Globus pallidus (tissue), 1 donor: ENCODE measurements at places on chromosomes 2 and 18.
A peak's percentile ranks its signal among the peaks of the same experiment; 100 is the strongest.

DNA sequence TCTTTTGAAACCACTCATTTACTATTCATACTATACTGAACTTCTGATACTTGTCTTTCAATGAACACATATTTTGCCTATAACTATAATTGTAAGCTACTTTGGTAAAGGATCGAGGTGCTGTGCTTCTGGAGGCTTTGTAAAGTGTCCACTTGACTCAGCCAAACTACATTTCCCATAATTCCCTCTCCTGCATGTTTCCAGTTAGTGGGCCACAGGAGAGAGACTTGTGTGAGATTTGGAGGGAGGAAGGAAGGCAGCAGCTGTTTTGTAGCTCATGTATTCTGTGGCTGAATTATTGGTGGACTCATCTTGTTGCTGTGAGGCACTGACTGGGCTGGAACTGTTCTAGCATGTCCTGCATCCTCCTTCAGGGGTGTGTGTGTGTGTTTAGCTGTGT lies 328.8 kb downstream of the ARL6IP6 start:
- no peak for DNase-seq

DNA sequence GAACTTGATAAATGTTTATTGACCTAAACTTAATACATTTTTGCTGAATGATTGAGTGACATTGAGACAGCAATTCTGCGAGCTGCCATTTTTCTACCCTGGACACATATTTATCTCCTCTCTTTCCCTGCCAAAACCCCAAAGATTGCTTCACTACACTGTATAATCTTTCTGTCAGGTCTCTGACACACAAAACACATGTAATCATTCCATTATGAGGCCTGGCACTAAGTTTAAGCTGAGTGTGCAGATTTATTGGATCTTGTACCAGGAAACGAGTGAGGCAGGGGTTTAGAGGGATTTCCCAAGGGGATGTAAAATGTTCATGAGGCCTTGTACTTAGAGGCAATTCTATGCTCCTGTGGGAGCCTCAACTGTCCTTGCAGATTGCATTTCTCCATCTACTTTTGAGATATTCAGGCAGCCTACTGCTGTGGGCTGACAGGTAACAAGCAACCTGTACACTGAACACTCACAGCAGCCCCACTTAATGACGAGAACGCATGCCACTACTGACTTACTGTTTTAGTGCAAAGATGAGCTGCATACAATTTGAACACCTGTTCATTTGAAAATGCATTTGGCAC lies 13.7 kb upstream of the OSR1 start:
- no peak for DNase-seq

- no peak for DNase-seq
These were observed 65.4 kb downstream of the CCDC85A start for GRCh38 chr2:56248965-56249742.

GRCh38 chr18:54229421-54230059 lies 5.1 kb upstream of the MBD2 start:
- no peak for DNase-seq

DNA sequence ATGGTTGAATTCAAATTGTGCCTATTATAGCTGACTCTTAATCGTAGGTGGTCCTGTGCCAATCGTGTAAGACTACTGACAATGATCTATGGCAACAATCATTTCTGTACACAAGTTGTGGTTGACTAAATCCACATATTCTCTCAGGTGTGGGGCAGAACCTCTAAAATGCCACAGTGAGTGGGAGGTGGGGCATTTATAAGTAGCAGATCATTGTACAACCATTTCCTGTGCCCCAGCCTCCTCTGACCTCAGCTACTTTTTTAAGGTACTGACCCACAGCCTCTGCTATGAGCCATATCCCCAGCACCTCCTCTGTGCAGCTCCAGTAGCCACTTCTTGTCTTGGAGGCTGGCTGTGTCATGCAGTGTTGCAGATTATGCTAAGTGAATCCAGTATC lies 48.6 kb upstream of the RAPH1 start:
- DNase-seq = no peak

DNA sequence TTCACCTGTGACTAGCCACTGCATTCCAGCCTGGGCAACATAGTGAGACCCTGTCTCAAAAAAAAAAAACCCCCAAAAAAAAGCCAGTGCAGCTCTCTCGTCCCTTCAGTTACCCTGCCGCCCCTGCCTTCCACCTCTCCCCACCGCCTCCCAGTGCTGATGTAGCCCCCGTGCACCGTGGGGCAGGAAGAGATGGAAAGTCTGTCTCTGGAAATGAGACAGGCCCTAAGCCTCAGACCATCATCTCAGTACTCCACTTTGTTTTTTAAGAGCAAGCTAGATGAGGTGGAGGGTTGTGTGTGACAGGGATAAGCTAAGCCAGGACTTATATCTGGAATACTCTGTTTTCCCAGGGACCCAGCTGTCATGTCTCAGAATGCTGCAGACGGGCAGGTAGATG lies 32.0 kb downstream of the MERTK start:
- DNase-seq = no peak

DNA sequence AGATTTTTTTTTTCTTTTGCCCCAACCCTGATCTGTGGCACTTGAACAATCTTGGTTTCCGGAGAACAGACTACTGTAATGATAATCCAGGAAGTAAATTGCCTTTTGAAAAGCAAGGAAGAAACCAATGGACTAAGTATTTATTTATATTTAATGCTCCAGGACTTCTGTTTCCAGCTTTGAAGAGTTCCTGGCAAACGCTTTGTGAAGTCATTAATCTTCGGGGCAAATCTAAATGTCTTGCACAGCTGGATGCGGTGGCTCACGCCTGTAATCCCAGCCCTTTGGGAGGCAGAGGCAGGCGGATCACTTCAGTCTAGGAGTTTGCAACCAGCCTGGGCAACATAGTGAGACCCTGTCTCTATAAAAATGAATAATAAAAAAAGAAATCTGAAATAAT lies 135.1 kb upstream of the GATA6 start:
- DNase-seq = no peak

GRCh38 chr2:237669628-237670392 lies 42.4 kb downstream of the LRRFIP1 start:
- DNase-seq = no peak

DNA sequence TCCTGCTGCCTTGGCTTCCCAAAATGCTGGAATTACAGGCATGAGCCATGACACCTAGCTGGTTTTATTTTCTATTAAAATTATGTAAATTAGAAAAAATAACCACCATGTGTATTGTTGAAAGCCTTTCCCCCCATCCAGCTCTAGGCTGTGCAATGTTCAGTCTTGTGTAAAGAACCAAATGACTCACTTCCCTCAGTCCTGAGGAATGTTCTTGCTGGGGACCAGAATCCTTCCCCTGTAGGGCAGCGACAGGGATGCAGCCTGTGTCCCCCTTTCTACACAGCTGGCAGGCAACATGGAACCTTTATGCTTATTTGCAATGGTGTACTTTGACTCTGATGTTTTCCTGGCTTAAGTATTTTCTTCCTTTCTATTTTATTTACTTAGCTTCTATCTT lies 29.4 kb downstream of the AOX1 start:
- no peak for DNase-seq

GRCh38 chr2:85724731-85725181 lies 29.0 kb upstream of the ATOH8 start:
- DNase-seq = no peak

DNA sequence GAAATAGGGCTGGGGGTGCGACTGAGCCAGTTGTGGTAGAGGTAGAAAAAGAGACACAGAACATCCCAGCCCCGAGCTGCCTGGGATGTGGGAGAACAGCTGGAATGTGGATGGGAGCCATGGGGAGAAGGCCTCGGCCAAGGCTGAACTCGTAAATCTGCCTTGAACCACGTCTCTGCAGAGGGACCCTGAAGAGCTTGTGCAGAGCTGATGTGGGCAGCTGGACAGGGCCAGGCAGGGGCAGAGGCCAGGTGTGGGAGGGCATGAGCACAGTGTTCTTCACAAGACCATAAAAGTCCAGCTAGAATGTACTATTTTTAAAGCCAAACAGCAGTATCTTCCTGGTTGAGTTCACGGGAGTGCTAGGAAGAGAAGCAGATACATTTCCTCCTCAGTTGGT lies 5.7 kb downstream of the TCF23 start:
- no peak for DNase-seq

GRCh38 chr2:110906613-110907298 lies 174.4 kb downstream of the ACOXL start:
- no peak for DNase-seq

GRCh38 chr2:140064243-140064642 lies 1284.1 kb upstream of the NXPH2 start:
- no peak for DNase-seq

DNA sequence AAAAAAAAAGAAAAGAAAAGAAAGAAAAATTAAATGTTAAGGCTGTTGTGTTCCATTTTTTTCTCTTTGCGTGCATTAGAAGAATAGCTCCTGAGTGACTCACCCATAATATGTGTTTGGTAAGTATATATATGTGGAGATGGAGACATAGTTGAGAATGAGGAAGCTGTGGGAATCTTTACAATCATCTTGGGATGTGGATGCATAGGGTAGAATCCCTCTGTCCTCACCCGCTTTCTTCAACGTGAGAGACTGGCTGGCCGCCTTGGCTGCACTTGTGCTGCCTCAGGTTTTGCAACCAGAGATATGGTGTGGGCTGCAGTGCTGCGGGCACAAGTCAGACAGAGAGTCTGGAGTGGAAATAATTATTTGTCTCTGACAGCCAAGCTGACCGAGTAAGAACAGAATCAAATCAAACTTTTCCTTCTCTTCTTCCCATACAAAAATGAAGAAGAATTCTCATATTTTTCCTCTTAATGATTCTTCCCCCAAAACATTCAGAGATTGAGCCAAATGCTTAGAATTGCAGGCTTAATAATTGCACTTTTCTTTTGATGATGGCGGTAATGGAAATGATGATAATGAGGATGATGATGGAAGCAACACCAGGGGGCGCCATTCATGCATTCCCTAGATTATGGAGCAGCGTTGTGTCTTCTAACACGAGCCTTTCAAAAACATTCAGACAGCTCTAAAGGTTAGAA lies 48.5 kb downstream of the SERPINB7 start:
- DNase-seq = peak; percentile 38

DNA sequence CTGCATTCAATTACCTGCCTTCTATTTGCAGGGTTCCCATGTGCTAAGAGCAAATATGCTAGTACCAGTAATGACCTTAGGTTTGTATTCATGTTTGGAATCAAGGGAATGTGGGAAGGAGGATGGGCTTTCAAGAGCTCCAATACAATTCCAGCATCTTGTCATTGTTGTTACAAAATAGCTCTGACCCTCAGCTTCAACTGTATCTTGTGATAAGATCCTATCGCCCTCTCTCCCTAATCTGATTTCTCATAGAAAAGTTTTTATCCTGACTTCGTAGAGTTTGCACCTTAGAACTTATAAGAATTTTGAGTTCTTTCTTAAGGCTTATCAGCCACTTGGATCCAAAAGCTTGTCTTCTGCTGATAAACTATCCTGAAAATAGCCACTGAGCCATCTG lies 749.5 kb upstream of the ACVR2A start:
- DNase-seq = no peak

DNA sequence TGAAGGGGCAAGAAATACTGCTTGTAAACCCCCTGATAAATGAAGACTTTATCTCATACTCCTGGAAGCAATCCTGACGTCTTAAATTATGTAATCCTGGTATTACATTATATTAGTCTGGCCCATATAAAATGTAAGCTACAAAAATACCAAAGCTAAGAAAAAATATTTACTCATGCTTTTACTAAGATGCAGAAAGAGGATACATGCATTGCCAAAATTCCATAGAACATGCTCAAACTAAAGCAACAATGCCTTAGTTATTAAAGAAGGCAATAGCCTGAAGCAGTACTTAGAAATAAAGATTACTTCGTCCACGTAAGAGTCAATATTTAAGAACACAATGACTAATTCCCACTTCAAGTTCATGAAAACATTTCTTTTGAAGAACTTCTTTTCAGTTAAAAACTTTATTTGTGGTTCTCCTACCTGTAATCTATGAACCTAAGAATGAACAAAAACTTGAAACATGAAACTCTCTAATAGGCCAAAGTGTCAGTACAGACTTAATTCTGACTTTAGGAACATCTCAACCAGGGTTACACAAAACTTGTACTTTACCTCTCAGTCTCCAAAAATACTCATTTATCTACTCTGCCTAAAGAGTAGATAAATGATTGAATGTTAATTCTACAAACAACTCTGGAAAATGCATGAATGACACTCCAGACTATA lies 117.3 kb downstream of the THADA start:
- DNase-seq = no peak

DNA sequence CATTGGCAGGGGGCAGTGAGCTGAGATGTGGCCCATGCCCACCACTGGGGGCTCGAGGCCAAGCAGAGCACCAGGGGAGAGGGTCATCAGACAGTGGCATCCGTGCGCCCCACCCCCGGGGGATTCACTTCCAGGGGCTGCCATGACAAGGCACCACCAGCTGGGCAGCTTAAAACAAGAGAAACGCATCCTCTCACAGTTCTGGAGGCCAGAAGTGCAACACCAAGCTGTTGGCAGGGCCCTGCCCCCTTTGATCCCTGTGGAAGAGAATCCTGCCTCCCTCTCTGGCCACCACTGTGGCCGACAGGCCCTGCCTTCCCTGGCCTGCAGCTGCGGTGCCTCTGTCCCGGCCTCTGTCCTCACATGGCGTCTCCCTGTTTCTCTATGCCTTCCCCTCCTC lies 187.7 kb upstream of the ID2 start:
- DNase-seq = no peak

DNA sequence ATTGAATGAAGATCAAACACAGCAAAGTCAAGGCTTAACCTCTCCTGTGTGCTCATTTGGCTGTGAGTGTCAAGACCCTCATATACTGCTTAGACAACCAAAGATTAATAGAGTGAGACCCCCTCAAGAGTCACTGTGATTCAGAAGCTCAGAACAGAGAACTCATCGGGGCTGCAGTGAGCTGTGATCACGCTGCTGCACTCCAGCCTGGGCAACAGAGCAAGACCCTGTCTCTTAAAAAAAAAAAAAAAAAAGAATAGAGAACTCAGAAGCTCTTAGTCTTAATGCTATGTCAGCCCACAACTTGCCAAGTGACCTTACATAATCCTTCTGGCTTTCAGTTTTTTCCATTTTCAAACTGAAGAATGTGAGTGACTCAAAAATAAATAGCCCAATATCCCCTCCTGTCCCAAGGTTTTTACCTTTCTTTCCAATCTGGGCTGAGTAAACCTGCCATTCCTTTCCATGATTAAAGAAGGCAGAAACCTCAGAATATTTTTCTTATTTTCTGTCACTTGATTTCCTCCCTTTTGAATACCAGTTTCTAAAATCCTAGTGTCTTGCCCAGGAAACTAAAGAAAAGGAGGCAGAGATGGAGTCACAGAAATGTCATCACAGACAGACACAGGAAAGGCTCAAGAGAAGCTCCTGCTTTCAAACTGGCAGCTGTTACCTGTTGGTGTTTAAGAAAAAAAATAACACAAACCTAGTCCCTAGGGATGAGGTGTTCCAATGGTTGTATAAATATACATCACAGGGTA lies 102.4 kb downstream of the CACNB4 start:
- no peak for DNase-seq
